Right ventricle myocardium inferior (tissue), 1 donor: ENCODE measurements at places on chromosomes 3 and 15. TPM values are rescaled to one million over a fixed set of nuclear protein-coding genes. Genes with fewer than 3 reads are reported as not detected.

Gene PTH1R
- 12.7 TPM for total RNA-seq

Gene SLC9C1
- total RNA-seq, result 0.95 TPM

Gene RHCG
- total RNA-seq, result not detected

Gene AGBL1
- not detected for total RNA-seq

- no peak for DNase-seq
These were observed 85.2 kb upstream of the PRR23C start for GRCh38 chr3:139129892-139130291.

GRCh38 chr15:83200162-83200561, 7.5 kb downstream of the HDGFL3 start:
- DNase-seq, result no peak

DNA sequence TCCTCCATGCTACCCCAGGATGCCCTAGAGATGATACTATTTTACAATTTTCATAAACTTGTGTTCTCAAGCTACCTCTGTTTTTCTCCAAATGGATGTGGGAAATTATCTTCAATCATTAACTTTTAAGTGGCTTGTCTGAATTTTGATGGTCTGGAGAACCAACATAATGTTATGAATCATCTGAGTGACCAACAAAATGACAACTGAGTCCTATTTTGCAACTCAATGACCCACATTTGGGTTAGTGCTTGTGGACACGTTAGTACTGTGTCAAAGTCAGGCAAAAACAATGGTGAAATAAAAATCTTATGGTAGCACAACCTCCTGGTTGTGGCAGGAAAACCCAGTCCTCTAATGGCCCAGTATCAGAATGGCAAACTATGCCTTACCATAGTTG, 352.4 kb upstream of the ZNF385D start:
- no peak for DNase-seq

DNA sequence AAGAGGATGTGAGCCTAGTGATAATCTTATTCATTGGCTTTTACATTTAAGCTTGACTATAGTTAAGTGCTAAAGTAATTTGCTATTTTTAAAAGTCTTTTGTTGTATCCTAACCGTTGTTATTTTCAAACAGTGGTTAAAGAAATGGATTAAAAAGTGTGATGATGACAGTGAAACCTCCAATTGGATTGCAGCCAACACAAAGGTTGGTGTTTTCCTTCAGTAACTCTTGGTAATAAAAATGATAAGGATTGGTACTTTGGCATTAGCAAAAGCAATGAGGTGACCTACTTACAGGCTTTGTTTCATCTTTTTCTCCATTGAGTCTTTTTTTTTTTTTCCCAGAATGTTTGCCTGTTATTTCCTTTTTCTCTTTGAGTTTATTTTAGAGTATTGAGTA, 87.5 kb upstream of the GOLGA6B start:
- DNase-seq, result no peak

GRCh38 chr15:62997441-62997840, 45.1 kb upstream of the TPM1 start:
- DNase-seq, result no peak

DNA sequence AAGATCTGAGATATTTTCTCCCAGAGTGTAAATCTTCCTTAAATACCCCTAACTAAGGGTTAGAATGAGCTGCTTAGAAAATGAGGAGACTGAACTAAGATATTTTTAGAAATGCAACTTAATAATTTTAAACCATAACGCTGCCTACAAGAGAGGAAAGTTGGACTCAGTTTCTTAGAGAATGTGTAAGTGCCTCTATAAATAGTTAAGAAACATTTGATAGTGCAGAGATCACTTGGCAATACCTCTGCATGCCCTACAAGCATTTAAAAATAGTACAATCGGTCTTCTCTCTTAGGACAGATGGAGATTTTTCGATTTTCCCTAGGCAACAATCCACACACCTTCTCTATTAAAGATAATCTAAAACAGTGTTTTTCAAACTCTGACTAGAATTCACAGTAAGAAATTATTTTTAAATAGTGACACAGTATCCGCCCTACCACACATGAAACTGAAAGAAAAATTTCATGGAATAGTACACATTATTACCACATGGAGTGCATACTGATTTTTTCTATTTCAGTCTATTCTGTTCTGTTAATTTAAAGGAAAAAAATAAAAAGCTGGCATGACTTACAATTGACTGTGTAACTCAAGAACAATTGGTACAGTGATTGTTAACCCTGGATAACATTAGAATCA, 83.2 kb downstream of the GADL1 start:
- DNase-seq, result no peak

GRCh38 chr15:82919231-82919886, 33.2 kb downstream of the HOMER2 start:
- no peak for DNase-seq

DNA sequence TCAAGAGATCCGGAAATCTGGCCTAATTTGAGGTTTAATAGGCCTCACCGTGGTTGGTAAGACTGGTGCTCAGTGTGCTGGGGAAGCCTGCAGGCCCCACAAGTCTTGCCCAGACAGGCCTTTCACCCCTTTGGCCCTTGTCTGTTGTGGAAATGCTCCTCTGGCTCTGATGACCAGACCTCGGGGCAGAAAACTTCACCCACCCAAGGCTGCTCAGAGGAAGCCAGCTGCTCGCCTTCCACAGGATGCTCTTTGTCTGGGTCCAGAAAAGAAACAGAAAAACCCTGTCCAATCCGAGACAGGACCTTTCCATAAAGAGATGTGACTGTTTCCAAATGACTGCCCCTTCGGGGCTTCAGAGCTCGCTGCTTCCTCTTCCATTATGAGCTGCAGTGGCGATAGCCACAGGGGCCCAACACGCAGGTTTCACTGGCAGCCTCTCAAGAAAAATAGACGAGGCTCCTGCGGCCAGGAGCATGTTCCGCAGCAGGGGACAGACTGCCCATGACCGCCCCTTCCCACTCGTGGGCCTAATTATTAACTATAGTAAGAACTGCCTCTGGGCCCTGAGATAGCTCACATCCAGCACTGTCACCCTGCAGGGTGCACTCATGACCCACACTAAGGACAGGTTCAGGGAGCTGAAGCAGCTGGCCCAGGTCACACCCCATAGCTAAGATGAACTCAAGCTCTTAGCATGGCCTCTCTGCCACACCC, 6.8 kb upstream of the SNX22 start:
- no peak for DNase-seq

- DNase-seq, result no peak
These were observed 60.3 kb downstream of the TGFBR2 start for GRCh38 chr3:30666572-30667279.

DNA sequence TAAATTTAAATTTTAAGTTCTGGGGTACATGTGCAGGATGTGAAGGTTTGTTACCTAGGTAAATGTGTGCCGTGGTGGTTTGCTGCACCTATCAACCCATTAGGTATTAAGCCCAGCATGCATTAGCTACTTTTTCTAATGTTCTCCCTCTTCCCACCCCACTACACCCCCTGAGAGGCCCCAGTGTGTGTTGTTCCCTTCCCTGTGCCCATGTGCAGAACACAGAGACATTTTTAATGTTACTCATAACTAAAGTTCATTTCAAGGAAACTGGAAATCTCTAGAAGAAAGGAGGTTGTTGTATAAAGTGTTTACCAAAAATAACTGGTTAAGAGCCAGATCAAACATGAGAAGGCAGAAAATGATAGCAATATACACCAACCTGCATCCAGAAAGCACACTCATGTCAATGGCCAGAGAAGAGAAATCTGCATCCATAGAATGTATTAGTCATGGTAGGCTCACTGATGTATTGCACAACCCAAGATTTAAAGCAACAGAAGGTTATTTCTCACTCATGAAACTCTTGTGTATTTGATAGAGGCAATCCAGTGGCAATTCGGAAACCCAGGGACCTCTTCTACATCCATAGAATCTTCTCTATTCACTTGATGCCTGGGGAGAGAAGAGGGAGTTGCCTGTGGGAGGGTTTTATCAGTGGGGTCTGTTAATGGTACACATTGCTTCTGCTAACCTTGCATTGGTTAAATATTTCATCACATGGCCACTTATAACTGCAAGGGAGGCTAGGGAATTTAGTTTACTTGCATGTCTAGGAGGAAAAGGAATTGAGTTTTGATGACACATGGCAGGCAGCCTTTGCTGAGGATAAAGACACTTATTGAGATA, 321.9 kb upstream of the RASGRP1 start:
- no peak for DNase-seq

DNA sequence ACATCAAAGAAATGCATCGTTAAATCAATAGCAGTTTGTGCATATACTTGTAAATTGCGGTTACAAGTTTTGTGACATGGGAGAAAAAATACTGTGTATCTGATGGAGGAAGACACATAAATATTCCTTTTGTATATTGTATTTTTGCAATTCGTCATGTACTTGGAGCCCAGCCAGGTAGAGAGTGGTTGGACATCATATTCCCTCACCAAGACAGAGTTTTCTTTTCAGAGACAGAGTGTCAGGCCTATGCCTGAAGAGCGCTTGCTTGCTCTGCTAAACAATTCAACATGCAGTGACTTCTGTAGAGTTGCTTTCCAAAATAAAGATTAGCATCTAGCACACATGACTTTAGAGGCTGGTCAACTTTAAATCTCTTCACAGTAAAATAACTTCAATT, 24.8 kb upstream of the MEIS2 start:
- DNase-seq, result no peak

DNA sequence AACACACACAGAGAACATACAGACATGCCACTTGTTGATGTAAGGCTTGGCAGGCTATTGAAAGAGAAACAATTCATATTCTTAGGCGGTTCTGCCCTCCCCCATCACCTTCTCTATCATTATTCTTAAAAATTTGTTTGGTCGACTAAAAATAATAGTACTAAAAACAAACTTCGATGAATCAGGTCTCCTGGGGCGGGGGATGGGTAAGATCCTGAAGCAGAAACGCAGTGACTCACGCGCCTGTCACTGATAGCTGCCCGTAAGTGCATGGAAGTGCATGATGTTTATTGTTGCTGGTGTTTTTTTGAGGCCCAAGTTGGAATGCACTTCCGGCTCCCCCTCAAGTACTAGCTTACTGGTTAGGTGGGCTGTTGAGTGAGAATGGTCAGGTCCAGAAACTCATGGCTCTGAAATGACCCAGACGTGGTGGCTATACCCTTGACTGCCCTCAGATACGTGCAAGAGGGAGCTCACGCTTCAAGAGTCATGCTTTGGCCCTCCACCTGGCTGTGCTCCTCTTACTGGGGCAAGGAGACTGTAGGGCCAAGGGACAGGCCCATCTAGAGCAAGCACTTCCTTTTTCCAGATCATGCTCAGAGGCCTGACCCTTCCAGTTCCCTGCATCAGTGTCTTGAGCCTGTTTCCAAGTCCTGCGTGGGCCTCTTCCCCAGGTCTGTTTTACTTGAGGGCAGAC, 10.9 kb downstream of the SMAD3 start:
- no peak for DNase-seq

GRCh38 chr15:25182098-25182478, 227.3 kb downstream of the SNRPN start:
- DNase-seq, result no peak
